GM12892 (cell line): ENCODE measurements at places on chromosomes 1 and 21.
A peak's percentile ranks its signal among the peaks of the same experiment; 100 is the strongest.

GRCh38 chr1:52368383-52369172, 2.6 kb upstream of the CC2D1B start:
- DNase-seq: peak; percentile 53

DNA sequence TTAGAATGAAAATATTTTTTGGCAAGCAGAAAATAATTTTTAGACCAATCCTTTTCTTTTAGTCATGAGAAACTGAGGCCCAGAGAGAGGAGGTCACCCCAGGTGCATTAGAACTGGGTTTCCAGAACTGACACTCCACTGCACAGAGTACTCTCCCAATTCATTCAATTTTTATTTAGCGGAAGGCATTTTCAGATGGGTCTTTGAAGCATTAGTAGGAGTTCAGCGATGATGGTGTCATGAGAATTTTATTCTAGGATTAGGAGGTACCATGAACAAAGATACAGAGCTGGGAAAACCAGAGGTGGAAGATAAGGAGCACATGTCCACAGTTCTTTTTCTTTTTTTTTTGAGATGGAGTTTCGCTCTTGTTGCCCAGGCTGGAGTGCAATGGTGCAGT, 2.3 kb downstream of the PCSK9 start:
- DNase-seq: no peak

GRCh38 chr21:42532466-42533181, 19.0 kb downstream of the SLC37A1 start:
- peak; percentile 38 for DNase-seq

GRCh38 chr1:154765970-154766369, 104.1 kb downstream of the KCNN3 start:
- DNase-seq: no peak

DNA sequence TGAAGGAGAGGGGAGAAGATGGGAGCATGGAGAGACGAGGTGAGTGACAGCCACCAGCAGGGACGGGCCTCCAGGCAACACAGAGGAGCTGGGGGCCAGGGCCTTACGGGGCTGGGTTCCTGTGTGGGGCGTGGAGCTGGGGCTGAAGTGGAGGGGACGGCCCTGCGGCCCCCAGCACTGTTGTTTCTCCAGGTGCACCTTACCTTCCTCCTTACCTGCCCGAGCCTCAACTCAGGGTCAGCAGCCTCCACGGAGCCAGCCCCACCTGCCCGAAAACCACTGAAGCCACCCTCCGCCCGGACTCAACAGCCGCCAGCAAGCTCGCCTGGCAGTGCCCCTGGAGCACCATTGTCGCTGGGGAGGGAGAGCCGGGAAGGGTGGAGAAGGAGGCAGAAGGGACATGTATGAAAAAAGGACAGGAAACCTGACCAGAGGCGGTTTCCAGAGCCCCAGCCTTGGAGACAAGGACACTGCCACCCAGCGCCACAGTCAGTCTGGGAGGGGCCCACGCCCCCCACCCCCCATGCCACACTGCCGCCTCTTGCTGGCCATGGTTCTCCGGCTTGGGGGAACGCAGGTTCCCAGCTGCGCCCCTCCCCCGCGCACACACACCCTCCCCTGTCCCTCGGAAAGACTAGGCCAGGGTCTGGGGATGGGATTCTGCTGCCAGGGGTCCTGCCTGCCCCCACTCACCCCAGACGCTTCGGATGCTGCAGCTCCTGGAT, 10.6 kb downstream of the PLA2G2F start:
- no peak for DNase-seq

DNA sequence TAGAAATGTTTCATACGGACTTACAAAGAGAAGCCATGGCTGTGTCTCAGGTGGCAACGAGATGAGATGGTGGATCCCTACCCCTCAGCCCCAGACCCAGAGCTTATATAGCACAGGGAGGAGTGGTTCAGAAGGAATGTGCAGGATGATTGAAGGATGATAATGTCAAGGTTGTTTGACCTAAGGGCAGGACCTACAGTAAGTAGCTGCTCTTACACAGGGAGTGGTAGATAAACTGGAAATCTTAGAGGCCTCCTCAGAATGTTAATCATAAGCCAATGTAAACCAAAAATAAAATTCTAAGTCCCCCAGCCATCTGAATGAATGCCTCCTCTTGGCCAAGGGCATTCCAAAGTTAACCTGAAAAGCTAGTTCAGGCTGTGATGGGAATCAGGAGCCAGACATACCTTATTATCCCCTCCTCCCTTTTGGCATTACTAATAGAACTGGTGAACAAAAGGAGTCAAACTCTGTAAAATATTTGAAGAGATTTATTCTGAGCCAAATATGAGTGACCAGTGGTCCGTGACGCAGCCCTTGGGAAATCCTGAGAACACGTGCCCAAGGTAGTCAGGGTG, 45.8 kb upstream of the PDE9A start:
- no peak for DNase-seq

- DNase-seq: no peak
Measured at GRCh38 chr1:82455342-82455741, 654.6 kb downstream of the ADGRL2 start.

DNA sequence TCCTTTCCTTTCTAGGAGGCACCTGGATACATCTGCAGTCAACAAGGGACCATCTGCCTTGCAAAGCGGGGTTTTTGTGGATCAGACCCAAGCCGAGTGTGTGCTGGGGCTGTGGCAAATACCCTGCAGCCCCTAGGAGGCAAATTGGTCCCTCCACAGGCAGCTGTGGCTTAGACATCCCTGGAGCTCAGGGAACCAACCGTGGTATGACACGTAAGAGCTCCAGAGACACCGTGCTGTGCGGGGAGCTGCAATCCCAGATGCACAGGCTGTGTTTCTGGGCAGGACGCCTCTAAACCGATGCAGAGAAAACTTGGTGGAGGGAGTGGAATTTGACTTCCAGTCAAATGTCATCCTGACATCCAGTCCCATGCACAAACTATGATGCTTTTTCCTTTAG, 141.5 kb downstream of the KAZN start:
- no peak for DNase-seq

- no peak for DNase-seq
Measured at GRCh38 chr1:221011145-221011544, 131.9 kb downstream of the HLX start.

- DNase-seq: no peak
Measured at GRCh38 chr1:181160998-181161870, 72.7 kb downstream of the IER5 start.

GRCh38 chr1:241722947-241723346, 70.9 kb downstream of the WDR64 start:
- DNase-seq: no peak

- no peak for DNase-seq
Measured at GRCh38 chr21:35479065-35479448, 430.0 kb upstream of the RUNX1 start.

DNA sequence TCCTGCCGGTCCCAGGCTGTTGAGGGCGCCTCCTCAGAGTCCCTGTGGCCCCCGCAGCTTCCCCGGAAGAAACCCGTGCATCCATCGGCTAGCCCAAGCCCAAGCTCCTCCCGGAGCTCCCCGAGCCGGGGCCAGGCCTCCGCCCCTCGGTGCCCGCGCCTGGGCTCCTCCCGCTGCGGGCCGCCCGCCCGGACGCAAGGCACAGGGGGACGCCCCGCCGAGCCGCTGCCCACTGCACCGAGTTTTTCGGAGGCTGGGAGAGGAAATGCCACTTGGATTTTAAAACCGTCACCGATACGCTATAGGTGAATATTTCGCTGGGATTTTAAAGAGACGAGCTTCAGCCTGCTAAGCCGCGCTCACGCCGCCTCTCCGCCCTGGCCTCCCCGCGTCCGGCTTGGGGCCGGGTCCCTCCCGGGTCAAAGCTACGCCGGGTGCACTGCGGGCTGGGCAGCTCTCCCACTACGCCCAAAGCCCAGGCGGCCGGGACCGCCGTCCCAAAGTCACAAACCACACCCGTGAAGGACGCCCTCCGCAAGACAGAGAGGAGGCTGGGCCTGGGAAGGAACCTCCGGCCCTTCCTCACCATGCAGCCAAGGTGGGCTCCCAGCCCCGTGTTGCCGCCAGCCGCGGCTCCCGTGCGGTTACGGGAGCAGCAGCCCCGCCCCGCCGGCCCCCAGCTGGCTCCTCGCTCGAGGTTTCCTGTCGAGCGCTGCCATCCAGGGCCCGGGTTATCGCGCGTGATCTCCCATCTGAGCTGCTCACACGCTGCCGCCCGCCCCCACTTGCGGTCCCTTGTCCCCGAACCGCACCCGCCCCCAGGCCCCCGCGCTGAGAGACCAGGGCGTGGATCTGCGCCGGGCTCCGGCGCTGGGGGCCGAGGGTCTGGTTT, 63.2 kb downstream of the CD247 start:
- peak; percentile 67 for DNase-seq

DNA sequence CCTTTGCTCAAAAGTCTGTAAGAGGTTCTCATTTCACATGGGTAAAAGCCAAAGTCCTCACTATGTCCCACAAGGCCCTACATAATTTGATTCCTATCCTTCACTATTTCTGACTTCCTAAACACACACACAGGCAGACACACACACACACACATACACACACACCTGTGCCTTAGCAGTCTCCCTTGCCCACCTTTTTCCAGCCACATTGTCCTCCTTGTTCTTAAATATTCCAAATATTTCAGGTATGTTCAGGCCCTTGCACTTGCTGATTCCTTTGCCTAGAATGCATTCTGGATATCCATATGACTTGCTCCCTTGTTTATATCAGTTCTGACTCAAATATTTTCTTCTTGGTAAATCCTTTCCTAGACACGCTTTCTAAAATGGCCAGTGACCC, 54.6 kb downstream of the NTNG1 start:
- DNase-seq: no peak

GRCh38 chr1:26015358-26015757, 6.2 kb upstream of the EXTL1 start:
- no peak for DNase-seq

GRCh38 chr1:226454349-226454748, 46.5 kb upstream of the PARP1 start:
- no peak for DNase-seq

DNA sequence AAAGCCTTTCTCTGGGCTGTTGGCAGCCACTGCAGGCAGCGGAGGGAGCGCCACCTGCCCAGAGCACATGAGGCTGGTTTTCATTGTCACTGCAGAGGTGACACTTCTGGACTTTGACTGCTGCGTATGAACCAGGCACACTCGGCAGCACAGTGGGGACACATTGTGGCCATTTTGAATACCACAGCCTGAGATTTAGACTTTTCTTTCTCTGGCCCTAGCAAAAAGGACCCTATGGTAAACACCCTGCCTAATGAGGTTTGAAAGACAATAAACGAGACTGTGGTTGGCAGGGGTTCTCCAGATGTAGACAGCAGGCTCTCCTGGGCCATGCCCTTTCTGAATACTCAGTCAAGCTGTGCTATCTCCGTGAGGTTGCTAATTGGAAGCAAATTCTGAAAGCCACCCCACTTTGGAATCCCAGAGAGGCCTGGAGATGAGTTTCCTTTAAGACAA, 12.0 kb upstream of the KCNE2 start:
- DNase-seq: peak; percentile 27

DNA sequence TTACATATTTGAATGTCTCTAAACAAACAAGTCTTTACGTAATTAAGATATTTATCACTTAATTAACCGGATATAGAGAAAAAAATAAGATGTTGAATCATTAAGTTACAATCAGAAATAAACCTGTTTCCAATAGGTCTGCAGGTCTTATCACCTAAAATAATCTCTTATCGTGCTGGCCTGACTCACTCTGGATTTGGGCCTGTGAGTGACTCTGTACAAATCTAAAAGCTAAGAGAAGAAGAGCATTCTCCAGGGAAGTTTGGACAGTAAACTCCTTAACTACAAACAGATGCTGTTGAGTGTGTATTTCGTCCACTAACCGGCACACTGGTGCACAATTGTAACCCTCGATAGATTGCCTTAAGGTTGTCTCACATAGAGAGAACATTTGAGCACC, 25.3 kb downstream of the CEP104 start:
- DNase-seq: no peak

- no peak for DNase-seq
Measured at GRCh38 chr1:77060000-77060399, 159.2 kb downstream of the PIGK start.

- no peak for DNase-seq
Measured at GRCh38 chr1:175493321-175494010, 249.9 kb downstream of the TNR start.

DNA sequence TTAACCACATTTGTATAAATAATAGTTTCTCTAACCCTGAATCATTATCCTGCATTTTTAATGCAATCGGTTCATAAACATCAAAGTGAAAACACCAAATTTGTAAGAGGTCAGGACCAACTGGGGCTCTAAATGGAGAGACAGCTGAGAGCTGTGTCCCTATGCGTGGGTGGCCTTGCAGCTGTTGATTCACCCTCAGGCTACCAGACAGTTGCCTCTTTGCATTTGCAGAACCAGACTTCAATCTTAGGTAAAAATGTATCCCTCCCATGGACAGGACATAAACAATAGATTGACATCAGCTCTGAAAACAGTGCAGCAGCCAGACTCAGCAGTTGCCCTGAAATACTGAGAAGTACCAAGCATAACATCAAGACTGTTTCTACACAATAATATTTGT, 8.8 kb upstream of the TGFB2 start:
- DNase-seq: no peak

DNA sequence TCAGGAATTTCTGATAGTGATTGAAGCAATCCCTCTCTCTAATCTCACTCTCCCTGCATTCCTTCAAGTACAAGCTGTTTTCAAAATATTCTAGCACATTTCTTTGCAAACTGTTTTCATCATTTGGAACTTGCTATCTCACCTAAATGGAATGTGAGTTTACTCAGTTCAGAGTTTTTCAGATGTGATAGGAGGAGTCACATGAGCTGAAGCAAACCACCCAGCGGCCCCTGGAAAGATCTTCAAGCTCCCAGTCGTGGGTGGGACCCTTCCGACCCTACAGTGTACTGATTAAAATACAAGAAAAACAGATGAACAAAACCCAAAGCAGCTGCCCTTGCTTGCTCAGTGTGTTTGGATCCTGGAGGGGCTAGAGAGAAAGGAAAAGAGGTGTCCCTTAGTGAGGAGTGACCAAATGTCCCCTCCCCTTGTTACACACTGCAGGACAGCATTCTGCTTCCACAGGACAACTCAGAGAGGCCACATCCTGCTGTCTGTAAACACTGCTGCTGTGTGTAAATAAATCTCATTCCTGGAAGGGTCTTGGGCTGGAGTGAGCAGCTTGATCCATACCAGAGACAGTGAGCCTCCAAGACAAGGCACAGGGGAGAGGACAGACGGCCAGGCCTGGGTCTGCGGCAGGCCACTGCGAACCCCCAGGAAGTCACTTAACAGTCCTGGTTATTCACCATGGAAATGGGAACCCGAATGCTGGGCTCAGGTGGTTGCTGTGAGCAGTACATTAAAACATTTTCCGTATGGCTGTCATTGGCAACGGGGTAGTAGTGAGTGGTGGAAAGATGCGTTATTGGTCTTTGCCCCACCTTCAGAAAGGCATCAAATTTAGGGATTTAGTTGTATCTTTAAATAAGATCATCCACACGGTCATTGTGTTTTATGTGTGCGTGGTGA, 229.2 kb downstream of the RHOU start:
- DNase-seq: no peak

GRCh38 chr1:71565262-71565661, 484.4 kb upstream of the ZRANB2 start:
- no peak for DNase-seq

DNA sequence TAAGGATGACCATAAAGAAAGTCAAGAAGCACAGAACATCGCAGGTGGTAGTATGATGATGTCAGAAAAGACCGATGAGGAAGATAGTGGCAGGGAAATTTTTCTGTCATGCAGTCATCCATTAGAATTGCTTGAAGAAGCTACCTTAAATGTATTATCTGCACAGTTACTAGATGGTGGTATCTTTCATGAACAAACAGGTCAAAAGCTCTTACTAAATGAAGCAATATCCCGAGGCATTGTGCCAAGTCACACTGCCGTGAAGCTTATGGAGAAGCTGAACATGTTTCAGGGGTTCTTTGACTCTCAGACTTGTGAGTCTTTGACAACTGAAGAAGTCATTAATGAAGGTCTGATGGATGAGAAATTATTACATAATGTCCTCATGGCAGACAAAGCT, 128.8 kb downstream of the MACF1 start:
- DNase-seq: no peak
